ENCODE measurements at places on chromosomes 12 and 14.

DNA sequence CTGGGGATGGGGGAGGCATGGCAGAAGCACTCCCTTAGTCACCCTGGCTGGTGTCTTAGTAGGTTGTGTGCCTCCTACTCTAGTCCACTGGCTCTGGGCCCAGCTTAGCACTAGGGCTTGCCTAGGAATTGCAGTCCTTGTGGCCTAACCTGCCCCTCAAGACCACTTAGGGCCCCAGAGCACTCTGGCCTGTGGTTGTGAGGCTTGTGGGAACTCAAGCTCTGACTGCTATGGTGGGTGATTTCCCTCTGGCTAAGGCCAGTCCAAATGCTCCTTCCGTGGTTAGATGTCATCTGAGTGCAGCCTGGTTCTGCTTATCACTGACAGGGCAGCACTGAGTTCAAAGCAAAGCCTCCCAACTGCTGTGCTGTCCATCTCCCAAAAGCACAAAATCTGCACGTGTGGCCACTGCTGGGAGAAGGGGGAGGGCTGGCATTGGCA, 20.2 kb downstream of the FGD4 start:
- DNase-seq = no peak

DNA sequence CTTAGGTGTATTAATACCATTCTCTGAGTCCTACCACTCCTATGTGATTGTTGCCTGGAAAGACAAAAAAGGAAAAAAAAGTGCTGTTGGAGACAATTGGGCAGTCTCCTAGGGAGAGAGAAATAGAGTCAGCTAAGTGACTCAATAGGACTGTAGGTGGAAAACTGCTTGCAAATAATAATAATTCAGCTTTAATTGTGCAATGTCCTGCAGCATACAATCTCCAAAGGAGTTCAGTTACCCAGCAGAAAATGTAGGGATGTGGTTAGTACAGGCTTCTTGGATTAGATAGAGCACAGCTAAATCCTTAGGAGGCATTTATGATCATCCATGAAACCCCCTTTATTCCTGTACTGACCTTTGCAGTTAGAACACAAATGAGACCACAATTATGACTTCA, 3.0 kb upstream of the SRSF9 start:
- DNase-seq = no peak

DNA sequence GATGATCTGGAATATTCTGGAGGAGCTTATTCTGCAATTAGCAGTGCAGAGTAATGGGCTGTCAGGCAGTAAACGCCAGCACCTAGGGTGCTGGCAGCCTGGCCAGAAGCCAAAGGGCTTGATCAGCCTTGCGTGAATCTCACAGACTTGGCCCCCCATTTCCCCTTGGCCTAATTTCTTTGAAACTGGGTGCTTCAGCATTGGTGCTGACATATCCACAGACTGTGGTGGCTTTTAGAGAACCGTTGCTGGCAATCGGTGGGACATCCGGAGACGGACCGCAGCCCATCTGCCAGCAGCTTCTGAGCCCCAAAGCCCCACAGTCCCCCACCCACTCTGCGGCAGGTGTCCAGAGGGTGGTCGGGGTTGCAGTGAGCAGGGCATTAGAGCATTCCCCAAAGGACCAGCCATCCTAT, 157.1 kb downstream of the CALM1 start:
- DNase-seq = no peak

DNA sequence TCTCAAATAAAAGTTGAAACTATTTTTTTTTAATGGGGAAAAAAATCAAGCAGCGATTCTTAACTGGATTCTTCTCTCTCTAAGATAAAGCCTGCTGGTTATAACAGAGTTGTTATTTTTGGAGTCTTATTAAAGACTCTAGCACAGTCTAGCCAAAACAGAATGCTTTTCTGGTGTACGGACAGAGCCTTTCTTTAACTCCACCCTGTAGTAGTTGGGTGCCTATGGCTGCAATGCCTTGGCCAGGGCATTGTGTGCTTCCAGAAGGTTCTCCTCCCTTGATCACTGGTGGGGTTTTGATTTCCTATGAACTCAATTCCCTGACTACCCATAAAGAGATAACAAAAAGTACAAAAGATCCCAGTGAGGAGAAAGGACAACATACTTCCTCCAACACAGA, 35.7 kb upstream of the TC2N start:
- DNase-seq = no peak

GRCh38 chr12:64682572-64683277, 72.4 kb downstream of the RASSF3 start:
- no peak for DNase-seq

DNA sequence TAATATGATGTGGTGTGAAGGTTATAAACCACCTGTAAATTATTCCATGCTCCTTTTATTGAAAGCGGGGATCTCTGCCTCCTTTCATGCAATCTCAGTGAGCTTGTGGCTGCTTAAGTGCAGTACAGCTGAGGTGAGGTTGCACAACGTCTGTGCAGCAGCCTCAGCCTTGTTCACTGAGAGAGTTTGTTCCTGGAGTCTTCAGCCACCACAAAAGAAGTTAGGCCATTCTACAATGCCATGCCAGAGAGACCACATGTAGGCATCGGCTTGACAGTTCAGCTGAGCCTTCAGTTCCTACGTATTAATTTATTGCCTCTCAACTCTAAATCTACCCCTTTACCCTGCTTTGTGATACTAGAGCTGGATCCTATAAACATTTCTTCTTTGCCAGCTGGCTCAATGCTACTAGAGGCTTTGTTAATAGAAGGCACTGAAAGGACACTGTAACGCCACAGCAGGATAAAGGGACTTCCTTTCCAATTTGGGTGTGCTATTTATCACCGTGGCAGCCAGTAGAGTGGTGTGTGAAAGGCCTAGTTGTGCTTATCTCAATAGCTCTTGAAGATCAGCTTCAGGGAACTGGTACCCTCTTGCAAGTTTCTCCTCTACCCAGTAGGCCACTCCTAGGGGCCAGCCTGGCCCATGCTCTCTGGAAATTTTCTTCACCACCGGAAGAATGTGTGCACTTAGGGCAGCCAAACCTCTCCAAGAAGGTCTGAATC, 337.7 kb downstream of the IPO8 start:
- DNase-seq = no peak

DNA sequence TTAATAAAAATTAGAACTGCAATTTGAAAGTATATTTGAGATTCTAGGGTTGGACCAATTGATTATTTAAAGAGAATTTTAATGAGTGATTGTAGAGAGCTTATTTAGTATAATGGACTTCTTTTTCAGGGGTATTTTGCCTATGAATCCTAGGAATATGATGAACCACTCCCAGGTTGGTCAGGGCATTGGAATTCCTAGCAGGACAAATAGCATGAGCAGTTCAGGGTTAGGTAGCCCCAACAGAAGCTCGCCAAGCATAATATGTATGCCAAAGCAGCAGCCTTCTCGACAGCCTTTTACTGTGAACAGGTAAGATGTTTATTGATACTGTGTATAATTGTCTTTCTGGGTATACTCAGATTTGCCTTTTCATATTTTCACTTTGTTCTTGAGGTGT, 35.9 kb upstream of the KCNMB4 start:
- DNase-seq = no peak
